Stimulated activated CD4-positive, alpha-beta T cell treated with anti-CD3 and anti-CD28 coated beads, Interleukin-4, amount 100 ng/mL, for 1 hour (primary cell): ENCODE measurements at places on chromosomes 2 and 18.
A peak's percentile ranks its signal among the peaks of the same experiment; 100 is the strongest.

DNA sequence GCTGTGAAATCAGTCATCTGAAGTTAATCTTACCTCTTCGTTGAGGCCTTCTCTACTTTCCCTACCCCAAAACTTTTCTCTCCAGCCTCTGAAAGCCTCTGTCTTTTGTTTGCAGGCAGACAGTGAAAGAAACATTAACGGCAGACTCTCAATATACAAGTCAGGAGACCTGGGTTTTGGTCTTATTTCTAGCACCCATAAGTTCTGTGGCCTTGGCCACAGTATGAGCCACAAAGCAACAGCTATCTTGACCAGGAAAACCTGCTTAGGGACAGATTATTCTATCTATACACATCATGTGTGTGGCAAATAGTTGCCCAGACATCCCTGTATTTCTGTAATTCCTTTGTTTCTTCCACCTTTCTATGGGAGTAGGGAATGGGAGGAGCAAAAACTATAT lies 318.3 kb downstream of the AGPS start:
- DNase-seq, result no peak

DNA sequence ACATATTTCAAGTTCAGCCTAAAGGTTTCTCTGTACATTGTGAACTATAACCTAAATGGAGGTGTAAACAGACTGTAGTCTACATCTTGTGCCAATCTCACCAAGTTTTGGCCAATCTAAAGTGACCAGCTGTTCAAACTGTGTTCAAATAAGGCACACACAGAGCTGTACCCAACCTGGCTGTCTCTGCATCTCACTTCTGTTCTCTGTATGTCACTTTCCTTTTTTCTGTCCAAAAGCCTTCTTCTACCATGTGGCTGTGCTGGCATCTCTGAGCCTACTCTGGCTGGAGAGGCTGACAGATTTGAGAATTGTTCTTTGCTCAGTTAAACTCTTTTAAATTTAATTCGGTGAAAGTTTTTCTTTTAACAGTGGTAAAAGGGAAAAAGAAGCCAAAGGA lies 817.9 kb downstream of the SOCS6 start:
- no peak for DNase-seq

- DNase-seq, result no peak
Observed at GRCh38 chr2:191637182-191638078, 40.5 kb upstream of the NABP1 start.

GRCh38 chr2:57886161-57886786 lies 160.3 kb upstream of the VRK2 start:
- DNase-seq, result no peak

- DNase-seq, result no peak
Observed at GRCh38 chr2:28949617-28950305, 31.3 kb upstream of the TOGARAM2 start.

GRCh38 chr2:85414761-85415553 lies 3.6 kb upstream of the SH2D6 start:
- DNase-seq, result no peak

DNA sequence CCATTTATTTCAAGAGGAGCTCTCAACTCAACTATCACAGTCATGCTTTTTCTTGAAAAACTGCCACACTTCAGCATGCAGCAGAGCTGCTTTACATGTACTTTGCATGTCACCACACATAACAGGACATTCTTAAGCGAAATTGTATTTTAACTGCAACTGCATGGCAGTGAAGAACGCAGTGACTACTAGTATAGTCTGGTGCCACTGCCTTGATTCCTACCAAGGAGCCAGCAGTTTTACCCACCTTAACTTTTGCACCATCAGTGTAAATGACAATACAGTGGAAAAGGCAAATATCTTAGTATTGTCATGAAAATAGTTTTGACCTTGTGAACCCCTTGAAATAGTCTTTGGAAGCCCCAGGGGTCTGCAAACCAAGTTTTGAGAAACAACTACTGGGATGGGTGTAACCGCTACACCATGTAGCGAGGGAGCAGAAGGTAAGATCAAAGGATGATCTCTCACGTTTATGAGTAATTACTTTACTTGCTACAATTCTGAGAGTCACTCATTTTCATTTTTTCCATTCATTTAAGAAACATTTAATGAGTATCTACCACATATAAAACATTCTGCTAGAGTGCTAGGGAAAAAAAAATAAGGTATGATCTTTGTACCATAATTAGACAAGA lies 32.3 kb upstream of the MPP4 start:
- DNase-seq, result no peak

GRCh38 chr2:143475041-143475776 lies 346.0 kb downstream of the ARHGAP15 start:
- DNase-seq, result no peak

DNA sequence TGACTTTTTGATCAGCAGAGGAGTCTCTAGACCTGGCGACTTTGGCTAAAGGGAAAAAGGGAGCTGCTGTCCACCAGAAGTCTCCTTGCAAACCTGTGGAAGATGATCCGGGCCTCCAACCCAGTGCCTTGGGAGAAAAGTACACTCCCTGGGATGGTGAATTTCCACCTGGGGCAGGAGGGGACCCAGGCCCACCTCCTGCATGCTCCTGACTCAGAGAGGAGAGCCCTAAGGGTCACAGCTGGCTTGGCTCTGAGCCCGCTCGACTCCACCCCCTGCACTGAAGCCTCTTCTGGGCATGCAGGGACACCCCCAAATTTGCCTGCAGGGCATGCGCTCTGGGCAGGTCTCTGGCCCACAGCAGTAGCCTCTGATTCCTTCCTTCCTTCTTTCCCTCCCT lies 66.5 kb downstream of the PDCL3 start:
- DNase-seq, result no peak

DNA sequence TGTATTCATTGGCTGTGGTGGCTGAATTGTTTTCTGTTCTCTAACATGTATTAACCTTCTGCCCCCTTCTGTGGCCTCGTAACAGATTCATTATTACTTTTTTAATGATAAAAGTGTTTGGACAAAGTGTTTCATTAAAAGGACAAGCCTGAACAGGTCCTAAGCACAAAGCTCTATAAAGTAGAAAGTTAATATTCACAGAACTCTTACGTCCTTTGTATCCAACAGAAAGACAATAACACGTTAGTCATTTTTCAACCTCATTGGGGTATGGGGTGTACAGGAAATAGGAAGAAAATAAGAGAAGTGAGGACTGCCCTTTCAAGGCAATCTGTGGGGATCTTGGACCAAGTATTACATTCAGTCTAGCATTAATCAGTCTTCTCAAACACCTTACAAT lies 105.5 kb upstream of the RGPD4 start:
- no peak for DNase-seq

DNA sequence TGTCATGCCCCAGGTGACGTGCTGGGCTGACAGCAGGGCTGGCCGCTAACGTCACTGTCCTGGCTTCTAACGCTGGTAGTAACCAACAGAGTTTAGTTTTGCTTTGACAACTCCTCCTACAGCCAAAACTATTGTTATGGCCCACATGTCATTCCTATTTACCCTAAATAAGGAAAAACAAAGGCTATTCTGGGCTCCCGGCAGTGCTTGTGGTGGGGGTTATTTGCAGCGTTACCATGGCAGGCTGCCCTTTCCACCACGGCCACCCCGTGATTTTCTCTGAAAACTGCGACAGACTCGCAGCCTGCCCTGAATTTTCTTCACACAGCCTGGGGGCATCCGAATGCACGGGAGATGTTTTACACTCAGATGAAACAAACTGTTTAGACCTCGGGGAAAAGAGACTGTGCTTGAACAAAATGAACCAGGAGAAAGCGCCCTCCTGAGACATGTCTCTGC lies 115.2 kb downstream of the FAM210A start:
- no peak for DNase-seq

DNA sequence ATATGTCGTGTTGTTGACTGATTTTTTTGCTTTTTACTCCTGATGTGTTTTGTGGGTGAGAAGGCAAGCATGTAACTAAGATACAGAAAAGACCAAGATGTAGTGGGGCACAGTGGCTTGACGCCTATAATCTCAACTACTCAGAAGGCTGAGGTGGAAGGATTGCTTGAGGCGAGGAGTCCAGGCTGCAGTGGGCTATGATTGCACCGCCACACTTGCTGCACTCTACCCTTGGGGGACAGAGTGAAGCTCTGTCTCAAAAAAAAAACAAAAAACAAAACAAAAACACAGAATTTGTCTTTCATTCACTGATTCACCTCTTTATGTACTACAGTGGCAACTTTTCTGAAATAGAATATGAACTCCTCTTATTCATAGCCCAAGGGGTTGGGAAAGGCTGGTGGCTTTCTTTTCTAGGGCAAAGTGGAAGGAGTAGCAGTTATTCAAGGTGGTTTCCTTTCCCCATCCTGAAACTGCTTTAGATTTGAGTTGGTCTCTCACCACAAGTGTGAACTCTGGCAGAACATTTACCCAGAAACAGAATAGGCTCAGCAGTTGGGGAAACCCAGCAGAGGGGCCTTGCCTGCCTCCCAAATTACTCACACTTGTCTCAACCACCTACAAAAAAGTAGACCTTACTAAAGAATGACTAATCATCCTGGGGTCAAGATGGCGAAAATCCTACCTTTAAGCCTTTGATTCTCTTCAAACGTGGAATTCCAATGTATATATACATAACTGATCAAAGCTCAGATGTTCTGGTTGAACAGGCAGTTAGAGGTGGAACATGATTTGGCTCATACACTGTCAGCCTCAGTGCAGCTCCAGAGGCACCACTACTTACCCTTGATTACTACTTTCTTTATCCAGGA lies 6.5 kb downstream of the TANK start:
- DNase-seq, result peak; percentile 54
